NCI-H446 (cell line): ENCODE measurements at places on chromosomes 6 and 20.

DNA sequence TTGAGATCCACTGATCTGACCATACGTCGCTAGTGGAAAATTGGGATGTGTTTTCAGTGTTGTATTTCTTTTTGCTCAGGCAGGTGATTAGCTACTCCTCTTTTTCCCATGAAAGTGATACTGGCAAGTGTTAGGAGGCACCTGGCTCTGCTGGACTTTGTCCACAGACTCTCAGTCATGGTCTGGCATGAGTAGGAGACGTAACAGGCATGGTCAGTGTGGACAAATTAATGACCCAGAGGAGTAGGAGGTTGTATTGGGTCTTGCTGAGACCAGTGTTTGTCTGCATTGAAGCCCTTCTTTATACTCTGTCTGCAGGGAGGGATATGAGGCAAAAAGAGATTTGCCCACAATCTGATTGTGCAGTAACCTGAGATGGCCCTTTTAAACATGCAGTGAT lies 178.7 kb downstream of the DTNBP1 start:
- no peak for DNase-seq

DNA sequence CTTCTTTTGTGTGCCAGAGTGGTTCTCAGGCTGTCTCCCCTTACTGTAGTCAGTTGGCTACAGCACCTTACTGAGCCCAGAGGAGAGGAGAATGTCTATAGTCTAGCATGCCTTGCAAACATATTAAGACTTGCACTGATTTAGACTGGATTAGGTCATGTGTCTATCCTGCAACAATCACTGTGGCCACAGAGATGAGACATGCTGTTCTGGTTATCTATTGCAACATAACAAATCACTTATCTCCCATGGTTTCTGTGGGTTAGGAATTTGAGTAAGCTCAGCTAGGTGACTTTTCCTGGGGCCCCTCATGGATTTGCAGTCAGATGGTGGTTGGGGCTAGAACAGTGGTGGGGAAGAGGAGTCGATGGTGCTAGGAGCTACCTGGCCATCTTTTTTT lies 261.3 kb downstream of the SOD2 start:
- DNase-seq: no peak

DNA sequence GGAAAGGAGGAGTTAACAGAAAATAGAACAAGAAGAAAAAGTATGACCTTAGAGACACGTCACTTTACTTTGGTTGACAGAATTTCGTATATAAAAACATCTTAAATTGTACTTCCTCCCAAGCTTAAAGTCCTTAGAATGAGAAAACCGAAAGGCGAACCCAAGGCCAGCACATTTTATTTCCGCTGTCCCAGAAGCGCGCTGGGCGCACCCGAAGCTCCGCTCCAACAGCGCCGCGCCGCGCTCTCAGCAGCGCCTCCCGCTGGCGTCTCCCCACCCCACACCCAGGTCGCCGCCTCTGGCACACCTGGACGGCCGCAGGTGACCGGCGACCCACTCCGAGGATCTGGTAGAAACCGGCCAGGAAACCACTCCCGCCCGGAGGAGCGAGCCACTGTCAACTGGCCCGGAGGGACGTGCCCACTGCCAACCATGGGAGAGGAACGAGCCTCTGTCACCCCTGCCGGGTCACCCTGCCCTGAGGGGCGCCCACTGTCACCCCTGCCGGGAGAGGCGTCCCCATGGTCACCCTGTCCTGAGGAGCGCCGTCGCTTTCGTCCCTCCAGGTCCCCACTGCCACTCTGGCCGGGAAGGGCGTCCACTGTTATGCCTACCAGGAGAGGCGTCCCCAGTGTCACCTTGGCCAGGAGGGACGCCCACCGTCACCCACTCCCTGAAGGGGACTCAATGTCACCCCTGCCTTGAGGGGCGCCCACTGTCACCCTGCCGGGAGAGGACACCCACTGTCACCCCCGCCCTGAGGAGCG lies 824 bp downstream of the MPC1 start:
- peak; percentile 2 for DNase-seq

- DNase-seq: no peak
Observed at GRCh38 chr6:146364816-146365594, 178.6 kb upstream of the RAB32 start.

DNA sequence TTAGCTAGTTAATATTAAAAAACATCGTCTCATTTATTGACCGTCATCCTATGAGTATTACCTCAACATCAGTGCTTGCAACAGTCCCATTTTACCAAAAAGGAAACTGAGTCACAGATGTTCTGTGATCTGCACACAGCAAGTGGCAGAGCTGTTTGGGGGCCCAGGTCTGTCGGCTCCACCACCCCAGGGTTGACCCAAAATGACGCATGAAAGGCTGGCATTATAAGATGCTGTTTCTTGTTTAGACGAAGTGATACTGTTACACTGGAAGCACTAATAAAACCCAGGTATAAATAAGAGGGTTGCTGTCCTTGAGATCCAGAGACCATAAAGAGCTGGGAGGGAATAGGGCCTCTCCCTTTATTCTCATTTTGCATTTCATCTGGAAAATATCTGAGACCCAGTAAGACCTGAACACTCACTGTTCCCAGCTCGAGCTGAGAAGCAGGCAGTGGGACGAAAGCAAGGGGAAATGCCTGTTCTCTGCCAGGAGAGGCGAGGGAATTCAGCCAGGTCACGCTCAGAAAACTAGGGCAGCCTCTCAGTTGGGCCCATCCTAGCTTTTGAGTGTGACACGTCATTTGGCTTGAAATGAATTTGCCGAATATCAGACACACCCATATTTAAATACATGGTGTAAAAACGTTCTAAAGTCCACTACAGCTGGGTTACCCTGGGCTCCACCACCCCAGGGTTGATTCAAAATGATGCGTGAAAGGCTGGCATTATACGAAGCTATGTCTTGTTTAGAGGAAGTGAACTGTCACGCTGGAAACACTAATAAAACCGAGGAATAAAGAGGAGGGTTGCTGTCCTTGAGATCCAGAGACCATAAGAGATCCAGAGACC lies 1.4 kb upstream of the MICAL1 start:
- no peak for DNase-seq

GRCh38 chr6:143007646-143008045 lies 53.0 kb upstream of the AIG1 start:
- DNase-seq: no peak

DNA sequence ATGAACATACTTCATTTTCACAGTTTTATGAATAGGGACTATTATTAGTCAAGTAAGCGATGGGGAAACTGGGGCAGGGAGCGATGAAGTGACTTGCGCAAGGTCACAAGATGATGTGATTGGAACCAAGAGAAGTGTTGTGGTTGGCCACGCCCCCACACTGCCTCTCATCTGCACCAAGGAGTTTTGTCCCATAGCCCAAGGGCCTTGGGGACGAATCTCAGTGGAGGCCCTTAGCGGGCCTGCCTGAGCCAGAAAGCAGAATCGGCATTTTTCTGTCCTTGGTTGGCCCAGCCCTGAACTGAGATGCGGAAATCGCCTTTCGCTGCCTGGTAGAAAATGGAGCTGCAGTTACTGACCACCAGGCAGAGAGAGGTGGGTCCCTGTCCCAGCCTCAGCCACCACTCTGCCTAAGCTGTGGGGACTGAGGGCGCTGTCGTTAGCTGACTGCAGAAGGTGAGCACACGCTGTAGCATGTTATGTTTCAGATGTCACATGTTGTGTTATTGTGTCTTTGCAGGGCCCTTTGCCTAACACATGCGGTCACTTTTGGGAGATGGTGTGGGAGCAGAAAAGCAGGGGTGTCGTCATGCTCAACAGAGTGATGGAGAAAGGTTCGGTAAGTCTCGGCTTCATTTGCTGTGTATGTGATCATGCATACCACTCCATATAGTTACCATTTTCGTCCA lies 57.8 kb downstream of the PTPN1 start:
- no peak for DNase-seq

DNA sequence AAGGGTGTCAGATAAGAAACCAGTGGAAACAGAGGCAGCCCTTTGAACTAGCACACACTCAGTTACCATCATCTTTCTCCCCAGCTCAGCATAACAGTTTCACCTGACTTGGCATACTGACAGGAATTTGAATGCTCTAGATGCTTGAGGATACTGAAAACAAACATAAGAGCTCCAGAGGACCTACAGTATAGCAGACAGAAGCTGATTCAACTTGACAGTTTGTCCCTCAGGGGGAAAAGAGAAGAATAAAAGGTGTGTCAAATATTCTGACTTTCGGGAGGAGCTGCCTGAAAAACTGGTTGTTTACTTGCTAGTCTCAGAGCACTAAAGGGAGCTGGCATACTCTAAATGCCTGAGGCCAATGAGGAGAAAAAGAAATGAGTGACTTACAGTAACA lies 35.1 kb downstream of the EYS start:
- no peak for DNase-seq

DNA sequence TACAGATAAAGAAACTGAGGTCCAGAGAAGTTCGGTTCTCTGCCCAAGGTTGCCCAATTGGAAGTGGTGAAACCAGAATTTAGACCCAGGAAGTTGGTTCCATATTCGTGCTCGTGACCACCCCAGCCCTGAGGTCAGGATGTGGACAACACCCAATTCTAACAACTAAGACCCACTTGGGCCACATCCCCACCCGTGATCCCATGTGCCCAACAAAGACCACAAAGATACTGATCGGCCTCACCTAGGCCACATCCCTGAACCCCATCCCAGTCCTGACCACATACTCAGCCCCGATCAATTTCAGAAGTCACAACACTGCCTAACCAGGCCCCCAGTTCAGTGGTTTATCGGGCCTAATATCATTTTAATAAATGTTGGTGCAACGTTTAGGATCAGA lies 138.4 kb downstream of the PREX1 start:
- DNase-seq: no peak

GRCh38 chr6:16804546-16805242 lies 43.4 kb upstream of the ATXN1 start:
- DNase-seq: no peak

GRCh38 chr6:107943626-107944439 lies 14.2 kb downstream of the SEC63 start:
- no peak for DNase-seq

GRCh38 chr6:12170351-12171092 lies 119.6 kb upstream of the EDN1 start:
- DNase-seq: no peak

GRCh38 chr6:80302716-80303115 lies 196.2 kb downstream of the BCKDHB start:
- DNase-seq: no peak

DNA sequence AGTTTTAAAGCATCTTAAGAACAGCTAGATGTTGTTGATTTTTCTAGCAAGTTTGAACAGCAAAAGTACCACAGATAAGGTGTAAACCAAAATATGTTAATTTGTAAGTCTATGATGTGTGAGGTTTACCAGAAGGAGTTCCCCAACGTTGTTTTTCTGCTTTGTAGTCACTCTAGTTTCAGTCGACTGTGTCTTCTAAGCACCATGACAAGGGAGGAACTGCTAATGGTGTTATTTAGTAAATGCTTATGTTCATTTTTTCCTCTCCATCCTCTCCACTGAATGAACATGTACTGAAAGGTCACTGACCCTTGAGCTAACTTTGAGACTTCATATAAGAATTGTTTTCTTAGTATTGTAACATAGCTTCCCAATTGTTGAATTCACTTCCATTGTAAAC lies 3.0 kb downstream of the ENPP3 start:
- no peak for DNase-seq
